ENCODE measurements at places on chromosomes 5 and 9.

GRCh38 chr5:147882586-147883313, 4.2 kb downstream of the SCGB3A2 start:
- no peak for DNase-seq

GRCh38 chr5:108367679-108368334, 14.1 kb downstream of the FBXL17 start:
- DNase-seq: no peak

- no peak for DNase-seq
Observed at GRCh38 chr5:74422671-74423070, 217.9 kb downstream of the ENC1 start.

DNA sequence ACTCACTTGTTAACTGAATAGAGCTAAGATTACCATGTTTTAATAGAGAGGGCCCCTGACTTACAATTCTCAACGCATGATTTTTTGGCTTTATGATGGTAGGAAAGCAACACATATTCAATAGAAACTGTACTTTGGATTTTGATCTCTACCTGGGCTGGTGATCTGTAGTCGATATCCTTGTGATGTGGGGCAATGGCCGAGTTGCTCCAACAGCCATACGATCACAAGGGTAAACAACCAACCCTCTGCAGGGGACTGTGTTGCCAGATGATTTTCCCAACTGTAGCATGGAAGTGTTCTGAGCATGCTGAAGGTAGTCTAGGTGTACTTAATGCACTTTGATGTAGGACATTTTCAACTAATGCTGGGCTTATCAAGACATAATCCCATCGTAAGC, 36.5 kb downstream of the NSUN2 start:
- no peak for DNase-seq

- DNase-seq: no peak
Observed at GRCh38 chr5:149135536-149136201, 5.6 kb upstream of the ABLIM3 start.
